ENCODE measurements at places on chromosomes 12 and 14.
A peak's percentile ranks its signal among the peaks of the same experiment; 100 is the strongest.

GRCh38 chr14:72539661-72540315 lies 354.1 kb downstream of the DPF3 start:
- H3K27me3 ChIP-seq = no peaks in the 10 kb centered on the region
- no peak overlapping the region for H3K4me3 ChIP-seq
- H3K36me3 ChIP-seq = no peaks in the 10 kb centered on the region
- no peak overlapping the region for H3K27ac ChIP-seq
- no peak for DNase-seq

DNA sequence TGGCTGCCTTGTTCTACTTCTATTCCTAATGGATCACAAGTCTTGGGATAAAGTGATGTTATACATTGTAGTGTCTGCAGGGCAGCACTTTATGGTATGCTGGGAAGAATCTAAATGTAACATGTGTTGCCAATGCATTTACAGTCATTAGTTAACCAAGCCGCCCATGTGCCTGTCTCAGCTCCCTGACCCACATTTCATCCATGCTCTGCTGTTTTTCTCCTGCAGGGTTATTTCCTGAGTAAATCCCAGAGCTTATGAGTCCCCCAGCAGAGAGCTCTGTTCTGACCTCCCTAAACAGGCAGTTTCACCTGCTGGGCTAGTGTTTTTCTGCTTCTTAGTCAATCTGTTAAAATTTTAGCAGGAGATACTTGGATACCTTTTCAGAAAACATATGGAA lies 4.4 kb upstream of the TMTC2 start:
- peak; percentile 66 for DNase-seq
- H3K4me1 ChIP-seq = no peaks in the 10 kb centered on the region
- no peaks in the 10 kb centered on the region for H3K36me3 ChIP-seq

GRCh38 chr12:78645956-78646355 lies 218.6 kb upstream of the SYT1 start:
- no peaks in the 10 kb centered on the region for H3K36me3 ChIP-seq
- no peaks in the 10 kb centered on the region for H3K27me3 ChIP-seq
- H3K4me3 ChIP-seq = no peak overlapping the region
- no peak overlapping the region for H3K27ac ChIP-seq
- no peak for DNase-seq

- no peak for DNase-seq
- H3K27me3 ChIP-seq = peaks cover 5% of the 10 kb centered on the region
- no peaks in the 10 kb centered on the region for H3K36me3 ChIP-seq
- H3K27ac ChIP-seq = no peak overlapping the region
Measured at GRCh38 chr12:91140026-91140931, 29.0 kb upstream of the LUM start.

DNA sequence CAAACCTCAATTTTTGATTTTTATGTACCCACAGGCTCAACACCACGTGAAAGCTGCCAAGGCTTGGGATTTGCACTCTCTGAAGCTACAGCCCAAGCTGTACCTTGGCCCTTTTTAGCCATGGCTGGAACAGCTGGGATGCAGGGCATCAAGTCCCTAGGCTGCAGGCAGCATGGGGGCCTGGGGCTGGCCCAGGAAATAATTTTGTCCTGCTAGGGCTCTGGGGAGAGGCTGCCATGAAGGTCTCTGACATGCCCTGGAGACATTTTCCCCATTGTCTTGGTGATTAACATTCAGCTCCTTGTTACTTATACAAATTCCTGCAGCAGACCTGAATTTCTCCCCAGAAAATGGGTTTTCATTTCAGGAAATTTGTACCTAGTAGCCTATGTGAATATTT lies 103.7 kb downstream of the SCAF11 start:
- H3K36me3 ChIP-seq = peaks cover 33% of the 10 kb centered on the region
- no peaks in the 10 kb centered on the region for H3K27me3 ChIP-seq
- H3K4me3 ChIP-seq = no peak overlapping the region
- H3K4me1 ChIP-seq = no peaks in the 10 kb centered on the region
- no peak overlapping the region for H3K27ac ChIP-seq

GRCh38 chr12:62250671-62251608 lies 9.3 kb upstream of the USP15 start:
- H3K27me3 ChIP-seq = no peaks in the 10 kb centered on the region
- H3K4me3 ChIP-seq = no peak overlapping the region
- no peak for DNase-seq
- no peak overlapping the region for H3K27ac ChIP-seq
- H3K36me3 ChIP-seq = no peaks in the 10 kb centered on the region
